Left lung (tissue), 14 donors: ENCODE measurements at places on chromosomes 1 and 21.

GRCh38 chr1:219405531-219406331, 207.2 kb downstream of the ZC3H11B start:
- H3K36me3 ChIP-seq, result no peaks in the 10 kb centered on the region
- DNase-seq, result no peak
- no peaks in the 10 kb centered on the region for H3K27me3 ChIP-seq
- H3K27ac ChIP-seq, result no peak overlapping the region
- H3K4me1 ChIP-seq, result no peaks in the 10 kb centered on the region

DNA sequence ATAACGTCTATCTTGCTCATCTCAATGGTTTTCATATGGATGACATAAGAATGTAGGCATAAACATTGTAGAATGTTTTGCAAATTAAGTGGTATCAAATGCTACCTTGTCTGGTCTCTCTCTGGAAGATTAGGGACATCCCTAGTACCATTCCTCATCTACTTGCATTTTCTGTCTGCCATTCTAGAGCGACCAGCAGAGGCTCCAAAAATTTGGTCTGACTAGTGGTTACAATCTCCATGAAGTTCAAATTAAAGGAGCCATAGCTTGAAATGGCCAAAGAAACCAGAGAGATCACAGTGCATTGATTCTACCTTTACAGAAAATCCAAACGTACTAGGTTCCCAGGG, 1.1 kb downstream of the CD84 start:
- H3K4me3 ChIP-seq, result peak overlapping the region; percentile 31
- H3K4me1 ChIP-seq, result peaks cover 48% of the 10 kb centered on the region
- H3K27ac ChIP-seq, result peak overlapping the region; percentile 44

DNA sequence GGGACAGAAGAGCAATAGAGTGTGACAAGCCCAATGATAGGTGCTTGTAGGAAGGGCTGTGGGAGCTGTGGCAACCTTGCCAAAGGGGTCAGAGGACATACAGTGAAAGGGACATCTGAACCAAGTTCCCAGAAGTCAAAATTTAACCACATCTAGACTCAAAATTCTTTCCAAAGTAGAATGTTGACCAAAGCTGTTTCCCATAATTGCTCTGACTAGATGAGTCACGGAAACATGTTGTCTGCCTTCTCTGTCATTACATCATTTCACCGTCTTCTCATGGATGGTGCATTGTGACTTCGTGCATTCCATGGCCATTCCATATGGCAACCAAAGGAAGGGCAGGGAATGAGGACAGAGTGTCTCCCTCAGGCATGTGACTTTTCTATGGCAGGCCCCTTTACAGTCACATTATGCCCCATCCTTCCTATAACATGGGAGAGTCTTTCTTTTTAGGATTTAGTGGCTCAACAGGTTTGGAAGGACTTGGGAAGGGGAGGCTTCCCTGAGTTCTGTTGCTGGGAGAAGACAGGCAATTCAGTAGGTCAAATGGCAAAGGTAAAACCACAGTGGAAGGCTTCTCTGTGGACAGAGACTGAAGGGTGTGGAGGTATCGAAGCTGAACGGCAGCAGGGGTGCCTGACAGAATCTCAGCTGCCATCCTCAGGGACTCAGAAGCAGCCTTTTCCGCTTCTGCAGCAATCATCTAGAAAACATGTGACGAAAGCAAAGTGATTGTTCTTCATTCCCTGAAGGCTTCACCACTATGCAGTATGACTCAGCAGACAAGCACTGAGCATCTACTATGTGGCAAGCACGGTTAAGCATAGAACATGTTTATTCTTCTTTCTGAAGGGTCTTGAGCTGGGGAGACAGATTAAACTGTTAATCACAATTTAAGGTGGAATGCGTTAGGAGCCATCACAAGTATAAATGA, 24.7 kb downstream of the NPHS2 start:
- no peak overlapping the region for H3K27ac ChIP-seq
- H3K4me1 ChIP-seq, result no peaks in the 10 kb centered on the region
- no peak for DNase-seq

- H3K27ac ChIP-seq, result no peak overlapping the region
- H3K27me3 ChIP-seq, result no peaks in the 10 kb centered on the region
- H3K4me1 ChIP-seq, result no peaks in the 10 kb centered on the region
These were observed 10.0 kb downstream of the MAP3K6 start for GRCh38 chr1:27356619-27357280.

DNA sequence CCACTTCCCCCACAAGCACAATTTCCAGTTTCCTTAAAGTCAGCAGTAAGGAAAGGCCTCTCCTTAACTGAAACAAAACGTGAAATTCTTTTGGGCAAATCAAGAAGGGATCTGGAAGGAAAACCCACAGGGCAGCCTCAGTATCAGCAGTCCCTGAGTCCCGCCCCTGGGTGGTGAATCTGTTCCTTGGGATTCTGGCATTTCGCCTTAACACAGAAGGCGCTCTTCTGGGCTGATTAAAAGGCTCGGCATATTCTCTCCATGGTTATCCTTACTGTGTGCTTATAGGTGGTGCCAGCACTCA, 12.2 kb upstream of the RAB4A start:
- no peak overlapping the region for H3K4me3 ChIP-seq
- H3K36me3 ChIP-seq, result no peaks in the 10 kb centered on the region
- DNase-seq, result no peak
- no peaks in the 10 kb centered on the region for H3K4me1 ChIP-seq
- H3K27me3 ChIP-seq, result no peaks in the 10 kb centered on the region

DNA sequence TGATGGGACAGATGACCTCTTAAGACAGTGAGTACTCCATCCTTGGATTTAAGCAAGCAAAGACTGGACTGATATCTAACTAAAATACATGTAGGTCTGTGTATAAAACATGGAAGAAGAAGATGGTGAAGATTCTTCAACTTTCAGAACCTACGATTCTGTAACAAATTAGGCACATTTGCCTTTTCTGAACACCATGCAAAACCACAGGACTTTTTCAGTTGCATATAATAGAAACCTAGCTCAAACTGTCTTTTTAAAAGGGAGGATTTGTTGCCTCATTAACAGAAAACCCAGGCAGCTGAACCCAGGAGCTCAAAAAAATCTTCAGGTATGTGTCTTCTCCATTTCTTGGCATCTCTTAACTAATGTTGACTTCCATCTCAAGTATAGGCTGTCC, 14.7 kb upstream of the TSPAN1 start:
- no peak overlapping the region for H3K27ac ChIP-seq
- peaks cover 4% of the 10 kb centered on the region for H3K4me1 ChIP-seq
- no peak for DNase-seq
- H3K36me3 ChIP-seq, result no peaks in the 10 kb centered on the region

DNA sequence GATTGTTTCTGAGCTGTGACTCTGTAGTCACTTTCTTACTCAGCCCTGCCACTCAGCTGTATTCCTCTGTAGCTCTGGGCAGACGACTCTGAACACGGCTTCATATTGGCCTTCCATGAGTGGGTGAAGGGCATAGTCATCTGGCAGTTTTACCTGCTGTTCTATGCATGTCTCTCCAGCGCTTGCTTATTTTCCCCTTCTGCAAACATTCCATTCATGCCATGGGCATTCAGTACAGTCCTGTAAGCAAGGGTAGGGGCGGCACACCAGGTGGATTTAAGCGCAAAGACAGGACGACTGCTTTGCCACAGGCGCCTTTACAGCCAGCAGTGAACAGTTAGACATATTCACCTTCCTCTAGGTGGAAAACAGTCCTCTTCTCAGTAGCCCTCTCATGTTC, 4.4 kb upstream of the WDR26 start:
- no peak overlapping the region for H3K4me3 ChIP-seq
- peak overlapping the region; percentile 43 for H3K27ac ChIP-seq
- no peak for DNase-seq
- peaks cover 21% of the 10 kb centered on the region for H3K4me1 ChIP-seq
- no peaks in the 10 kb centered on the region for H3K27me3 ChIP-seq

DNA sequence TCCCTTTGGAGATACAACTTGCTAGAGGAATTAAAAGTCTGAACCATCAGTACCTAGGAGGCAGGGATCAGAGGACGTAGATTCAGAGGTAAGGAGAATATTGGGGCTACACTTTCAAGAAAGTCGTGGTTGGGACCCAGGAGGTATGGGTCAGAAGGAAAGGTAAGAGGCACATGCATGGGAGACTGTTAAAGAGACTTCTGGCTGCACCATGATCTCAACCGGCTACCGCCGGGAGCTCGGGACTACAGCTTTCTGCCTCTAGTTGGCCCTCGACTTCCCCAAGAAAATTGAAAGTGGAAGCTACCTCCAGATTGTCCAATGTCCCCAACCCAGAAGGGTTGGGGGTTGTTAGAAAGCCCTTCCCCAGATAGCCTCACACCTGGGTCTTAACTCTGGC, 355.7 kb upstream of the TMPRSS15 start:
- DNase-seq, result no peak
- no peaks in the 10 kb centered on the region for H3K4me1 ChIP-seq
- no peak overlapping the region for H3K4me3 ChIP-seq
- no peak overlapping the region for H3K27ac ChIP-seq

- no peaks in the 10 kb centered on the region for H3K4me1 ChIP-seq
- H3K4me3 ChIP-seq, result no peak overlapping the region
- no peaks in the 10 kb centered on the region for H3K36me3 ChIP-seq
- DNase-seq, result no peak
These were observed 30.7 kb upstream of the RRP15 start for GRCh38 chr1:218254296-218254946.

GRCh38 chr21:21076491-21076890, 78.3 kb downstream of the NCAM2 start:
- no peak for DNase-seq
- no peaks in the 10 kb centered on the region for H3K4me1 ChIP-seq
- no peak overlapping the region for H3K27ac ChIP-seq
- no peaks in the 10 kb centered on the region for H3K36me3 ChIP-seq
- H3K27me3 ChIP-seq, result no peaks in the 10 kb centered on the region

GRCh38 chr1:234774971-234775370, 165.0 kb upstream of the IRF2BP2 start:
- DNase-seq, result no peak
- H3K27me3 ChIP-seq, result peaks cover 25% of the 10 kb centered on the region
- H3K4me3 ChIP-seq, result no peak overlapping the region
- H3K36me3 ChIP-seq, result no peaks in the 10 kb centered on the region
- H3K4me1 ChIP-seq, result peaks cover 7% of the 10 kb centered on the region

DNA sequence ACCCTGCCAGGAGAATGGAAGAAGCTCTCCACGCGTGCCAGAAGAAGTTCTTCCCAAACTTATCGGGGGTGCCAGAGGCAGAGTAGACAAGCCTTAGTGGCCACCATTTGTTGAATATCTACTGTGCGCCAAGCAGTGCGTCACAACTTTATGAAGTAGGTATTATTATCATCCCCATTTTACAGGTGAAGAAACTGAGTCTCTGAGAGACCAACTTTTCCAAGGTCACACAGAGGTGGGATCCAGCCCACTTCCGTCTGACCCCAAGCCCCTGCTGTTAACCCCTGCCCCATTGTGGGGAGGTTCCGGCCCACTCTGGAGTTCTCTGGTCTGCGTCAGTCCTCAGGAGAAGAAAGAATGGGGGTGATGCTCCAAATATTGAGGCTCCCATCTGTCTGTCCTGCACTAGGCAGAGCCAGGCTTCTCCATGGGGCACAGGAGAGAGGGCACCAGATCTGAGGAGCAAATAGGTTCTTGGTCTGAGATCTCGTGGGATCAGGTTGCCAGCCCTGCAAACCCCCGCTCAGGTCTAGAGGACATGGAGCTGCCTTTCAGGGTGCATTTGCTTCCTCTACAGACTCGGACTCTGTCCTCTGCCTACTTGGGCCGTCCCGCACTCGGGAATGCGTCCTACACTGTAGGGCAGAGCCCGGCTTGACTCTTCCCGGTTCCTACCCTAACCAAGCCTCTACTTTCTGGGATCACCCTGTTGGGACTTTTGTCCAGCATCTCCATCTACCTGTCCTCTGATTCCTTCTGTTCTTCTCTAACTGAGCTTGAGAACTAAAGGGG, 2.1 kb downstream of the CDK18 start:
- no peaks in the 10 kb centered on the region for H3K27me3 ChIP-seq
- H3K27ac ChIP-seq, result no peak overlapping the region
- H3K4me1 ChIP-seq, result peaks cover 8% of the 10 kb centered on the region
- no peak overlapping the region for H3K4me3 ChIP-seq
- no peaks in the 10 kb centered on the region for H3K36me3 ChIP-seq

GRCh38 chr1:76957961-76958360, 90.7 kb downstream of the ST6GALNAC5 start:
- H3K27me3 ChIP-seq, result no peaks in the 10 kb centered on the region
- no peaks in the 10 kb centered on the region for H3K36me3 ChIP-seq
- no peak overlapping the region for H3K27ac ChIP-seq
- DNase-seq, result no peak
- H3K4me1 ChIP-seq, result no peaks in the 10 kb centered on the region

- DNase-seq, result no peak
- peaks cover 35% of the 10 kb centered on the region for H3K36me3 ChIP-seq
- H3K27me3 ChIP-seq, result no peaks in the 10 kb centered on the region
These were observed 176.3 kb downstream of the SDCCAG8 start for GRCh38 chr1:243432136-243432535.

GRCh38 chr1:7702365-7702764, 68.7 kb upstream of the VAMP3 start:
- H3K36me3 ChIP-seq, result no peaks in the 10 kb centered on the region
- H3K4me3 ChIP-seq, result no peak overlapping the region
- H3K4me1 ChIP-seq, result peaks cover 18% of the 10 kb centered on the region

DNA sequence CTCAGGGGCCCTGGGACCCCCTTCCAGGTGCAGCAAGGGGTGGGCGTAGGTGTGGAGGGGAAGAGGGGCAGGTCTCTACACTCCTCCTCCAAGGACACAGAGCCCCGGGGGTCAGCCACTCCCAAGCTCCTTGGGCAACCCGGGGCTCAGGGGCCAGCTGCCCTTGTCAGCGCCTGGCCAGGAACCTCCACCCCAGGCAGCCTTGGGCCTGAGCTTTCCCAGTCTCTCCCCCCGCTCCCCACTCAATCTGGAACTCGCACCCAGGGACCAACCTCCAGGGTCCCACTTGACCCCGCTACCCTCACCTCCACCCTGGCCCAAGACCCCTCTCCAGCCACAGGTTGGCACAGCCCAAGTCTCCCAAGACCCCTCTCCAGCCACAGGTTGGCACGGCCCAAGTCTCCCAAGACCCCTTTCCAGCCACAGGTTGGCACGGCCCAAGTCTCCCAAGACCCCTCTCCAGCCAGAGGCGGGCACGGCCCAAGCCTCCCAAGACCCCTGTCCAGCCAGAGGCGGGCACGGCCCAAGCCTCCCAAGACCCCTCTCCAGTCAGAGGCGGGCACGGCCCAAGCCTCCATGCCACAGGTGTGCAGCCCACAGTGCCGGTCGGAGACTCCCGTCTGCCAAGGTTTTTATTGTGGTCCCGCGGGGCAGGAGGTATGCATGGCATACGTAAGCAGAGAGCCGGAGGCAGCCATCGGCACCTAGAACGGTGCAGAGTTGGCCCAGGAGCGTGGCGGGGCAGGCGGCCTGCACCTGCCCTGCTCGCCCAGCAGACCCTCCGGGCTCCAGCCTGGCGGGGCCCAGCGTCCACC, 3.0 kb downstream of the TNFRSF4 start:
- no peak overlapping the region for H3K4me3 ChIP-seq
- peaks cover 64% of the 10 kb centered on the region for H3K27me3 ChIP-seq
- no peak overlapping the region for H3K27ac ChIP-seq
- no peak for DNase-seq
- H3K36me3 ChIP-seq, result peaks cover 8% of the 10 kb centered on the region
